Transverse colon (tissue), 4 donors: ENCODE measurements at places on chromosomes 11 and 22. TPM values are rescaled to one million over a fixed set of nuclear protein-coding genes. Genes with fewer than 3 reads are reported as not detected.

GRCh38 chr11:78022397-78023396 is at the start of gene KCTD14:
Gene KCTD14, minus strand, starts transcription at chr11:78023276. Its CDS starts 27 bp downstream, at chr11:78023249.
- no peaks in the 10 kb centered on the region for H3K27me3 ChIP-seq
- H3K4me3 ChIP-seq, result peak within 1 kb of the TSS; percentile 37
- H3K36me3 ChIP-seq, result no peaks in the 10 kb centered on the region
- DNase-seq, result peak; percentile 69
- peaks cover 3% of the 10 kb centered on the region for H3K4me1 ChIP-seq

- no peaks in the 10 kb centered on the region for H3K27me3 ChIP-seq
- H3K4me3 ChIP-seq, result no peak overlapping the region
- peak overlapping the region; percentile 75 for H3K27ac ChIP-seq
Measured at GRCh38 chr11:47998733-47999359, 18.5 kb downstream of the PTPRJ start.

C11orf91 gene
- total RNA-seq, result not detected

KCNE3 gene
- 14.9 TPM for total RNA-seq

- peak within 1 kb of the TSS; percentile 84 for H3K27ac ChIP-seq
- peaks cover 52% of the 10 kb centered on the region for H3K4me1 ChIP-seq
- peak within 1 kb of the TSS; percentile 42 for H3K4me3 ChIP-seq
- H3K36me3 ChIP-seq, result no peaks in the 10 kb centered on the region
- peaks cover 57% of the 10 kb centered on the region for H3K27me3 ChIP-seq
Measured at GRCh38 chr11:124762105-124762623, at the start of gene ESAM. Gene ESAM, minus strand, starts transcription at chr11:124762290. Its CDS starts 136 bp downstream, at chr11:124762154.

DNA sequence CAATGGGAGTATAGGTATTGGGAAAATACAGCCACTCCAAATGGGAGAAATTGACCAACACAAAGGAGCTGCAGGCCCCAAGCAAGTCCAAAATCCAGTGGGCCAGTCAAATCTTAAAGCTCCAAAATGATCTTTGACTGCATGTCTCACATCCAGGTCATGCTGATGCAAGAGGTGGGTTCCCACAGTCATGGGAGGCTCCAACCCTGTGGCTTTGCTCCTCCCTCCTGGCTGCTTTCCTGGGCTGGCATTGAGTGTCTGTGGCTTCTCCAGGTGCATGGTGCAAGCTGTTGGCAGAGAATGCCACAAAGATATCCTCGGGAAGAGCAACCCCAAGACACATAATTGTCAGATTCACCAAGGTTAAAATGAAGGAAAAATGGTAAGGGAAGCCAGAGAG is 80.8 kb downstream of the IGLL5 start:
- no peaks in the 10 kb centered on the region for H3K36me3 ChIP-seq
- no peak overlapping the region for H3K4me3 ChIP-seq
- H3K4me1 ChIP-seq, result no peaks in the 10 kb centered on the region
- DNase-seq, result no peak
- H3K27ac ChIP-seq, result no peak overlapping the region
- peaks cover 51% of the 10 kb centered on the region for H3K27me3 ChIP-seq

RTN4RL2 gene
- not detected for total RNA-seq

GRCh38 chr22:39789788-39790187 is 103.8 kb downstream of the ENTHD1 start:
- no peak overlapping the region for H3K4me3 ChIP-seq
- no peaks in the 10 kb centered on the region for H3K27me3 ChIP-seq
- no peaks in the 10 kb centered on the region for H3K36me3 ChIP-seq
- peak overlapping the region; percentile 62 for H3K27ac ChIP-seq

SLC25A18 gene
- total RNA-seq, result 1.9 TPM

- no peaks in the 10 kb centered on the region for H3K4me1 ChIP-seq
- H3K27ac ChIP-seq, result no peak overlapping the region
- no peaks in the 10 kb centered on the region for H3K27me3 ChIP-seq
- H3K4me3 ChIP-seq, result no peak overlapping the region
- H3K36me3 ChIP-seq, result no peaks in the 10 kb centered on the region
Measured at GRCh38 chr11:115439385-115439784, 64.8 kb downstream of the CADM1 start.

KRTAP5-7 gene
- total RNA-seq, result not detected

SMDT1 gene
- total RNA-seq, result 19.2 TPM

GRCh38 chr11:110123003-110123402 is 29.8 kb downstream of the ZC3H12C start:
- DNase-seq, result no peak
- no peaks in the 10 kb centered on the region for H3K27me3 ChIP-seq
- no peaks in the 10 kb centered on the region for H3K4me1 ChIP-seq

DNA sequence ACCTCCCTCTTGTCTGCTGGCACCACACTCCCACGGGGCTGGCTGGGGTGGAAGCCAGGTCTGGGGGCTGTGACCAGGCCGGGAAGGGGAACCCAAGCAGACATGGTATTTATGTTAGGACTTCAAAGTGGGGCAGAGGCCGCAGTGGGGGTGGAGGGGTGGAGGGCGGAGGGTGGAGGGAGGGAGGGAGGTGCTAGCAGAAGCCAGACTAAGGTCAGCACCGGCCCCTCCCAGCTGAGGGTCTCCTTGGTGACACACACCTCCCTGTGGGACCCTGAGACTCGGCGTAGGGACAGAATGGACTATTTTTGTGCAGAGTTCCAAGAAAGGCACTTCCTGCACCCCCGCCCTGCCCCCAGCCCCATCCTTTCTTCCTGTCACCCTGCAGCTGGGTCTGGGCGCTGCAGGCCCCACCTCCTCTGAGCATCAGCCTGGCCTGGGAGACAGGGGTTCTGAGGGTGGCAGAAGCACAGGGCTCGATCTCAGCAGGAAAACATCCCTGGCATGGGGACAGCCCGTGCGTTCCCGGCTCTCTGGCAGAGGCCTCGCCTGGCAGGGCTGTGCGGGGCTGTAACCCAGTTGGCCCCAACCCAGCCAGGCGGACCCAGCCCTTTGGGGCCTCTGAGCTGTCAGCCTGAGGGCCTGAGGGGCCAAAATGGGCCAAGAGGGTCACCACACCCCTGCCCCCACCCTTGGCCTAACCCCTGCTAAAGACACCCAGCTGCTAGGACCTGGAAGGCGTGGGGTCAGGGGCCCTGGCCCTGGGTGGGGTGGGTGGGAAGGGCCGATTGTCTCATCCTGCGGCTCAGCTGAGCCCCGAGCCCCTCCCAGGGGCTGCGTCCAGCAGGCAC is 9.6 kb upstream of the CD248 start:
- H3K27ac ChIP-seq, result peak overlapping the region; percentile 65
- no peak for DNase-seq
- no peaks in the 10 kb centered on the region for H3K27me3 ChIP-seq
- no peak overlapping the region for H3K4me3 ChIP-seq

- H3K27me3 ChIP-seq, result no peaks in the 10 kb centered on the region
- no peak for DNase-seq
- H3K4me1 ChIP-seq, result peaks cover 16% of the 10 kb centered on the region
- H3K36me3 ChIP-seq, result no peaks in the 10 kb centered on the region
- H3K27ac ChIP-seq, result no peak overlapping the region
- H3K4me3 ChIP-seq, result no peak overlapping the region
Measured at GRCh38 chr11:114447892-114448291, 8.6 kb downstream of the REXO2 start.

- no peaks in the 10 kb centered on the region for H3K27me3 ChIP-seq
- H3K27ac ChIP-seq, result no peak overlapping the region
Measured at GRCh38 chr11:109612496-109612895, 190.5 kb downstream of the C11orf87 start.

- H3K4me3 ChIP-seq, result no peak overlapping the region
- no peak overlapping the region for H3K27ac ChIP-seq
- H3K27me3 ChIP-seq, result no peaks in the 10 kb centered on the region
- H3K36me3 ChIP-seq, result no peaks in the 10 kb centered on the region
Measured at GRCh38 chr11:24855951-24856350, 359.1 kb downstream of the LUZP2 start.

DNA sequence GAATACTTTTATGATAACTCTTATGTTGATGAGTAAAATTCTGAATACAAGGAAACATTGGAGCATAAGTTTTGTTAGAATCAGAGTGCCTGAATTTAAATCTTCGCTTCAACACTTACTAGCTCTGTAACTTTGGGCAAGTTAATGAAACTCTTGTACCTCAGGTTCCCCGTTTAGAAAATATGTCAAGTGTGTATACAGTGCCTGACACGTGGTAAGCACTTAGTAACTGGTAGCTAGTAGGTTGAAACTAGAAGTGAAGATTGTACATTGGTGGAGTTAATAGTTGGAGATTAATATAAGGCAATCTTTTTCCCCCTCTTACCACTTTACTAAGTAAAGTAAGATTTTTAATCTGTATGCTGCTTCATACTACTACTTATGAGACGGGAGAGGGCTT is 24.8 kb upstream of the NAT10 start:
- no peak overlapping the region for H3K4me3 ChIP-seq
- H3K4me1 ChIP-seq, result no peaks in the 10 kb centered on the region
- H3K36me3 ChIP-seq, result peaks cover 4% of the 10 kb centered on the region
- no peak for DNase-seq

WBP2NL gene
- total RNA-seq, result 3.5 TPM

SLC22A9 gene
- total RNA-seq, result not detected

- no peaks in the 10 kb centered on the region for H3K27me3 ChIP-seq
- H3K4me1 ChIP-seq, result peaks cover 11% of the 10 kb centered on the region
- DNase-seq, result no peak
- H3K36me3 ChIP-seq, result no peaks in the 10 kb centered on the region
- peak overlapping the region; percentile 52 for H3K27ac ChIP-seq
Measured at GRCh38 chr22:45224988-45225731, 15.5 kb downstream of the KIAA0930 start.

DNA sequence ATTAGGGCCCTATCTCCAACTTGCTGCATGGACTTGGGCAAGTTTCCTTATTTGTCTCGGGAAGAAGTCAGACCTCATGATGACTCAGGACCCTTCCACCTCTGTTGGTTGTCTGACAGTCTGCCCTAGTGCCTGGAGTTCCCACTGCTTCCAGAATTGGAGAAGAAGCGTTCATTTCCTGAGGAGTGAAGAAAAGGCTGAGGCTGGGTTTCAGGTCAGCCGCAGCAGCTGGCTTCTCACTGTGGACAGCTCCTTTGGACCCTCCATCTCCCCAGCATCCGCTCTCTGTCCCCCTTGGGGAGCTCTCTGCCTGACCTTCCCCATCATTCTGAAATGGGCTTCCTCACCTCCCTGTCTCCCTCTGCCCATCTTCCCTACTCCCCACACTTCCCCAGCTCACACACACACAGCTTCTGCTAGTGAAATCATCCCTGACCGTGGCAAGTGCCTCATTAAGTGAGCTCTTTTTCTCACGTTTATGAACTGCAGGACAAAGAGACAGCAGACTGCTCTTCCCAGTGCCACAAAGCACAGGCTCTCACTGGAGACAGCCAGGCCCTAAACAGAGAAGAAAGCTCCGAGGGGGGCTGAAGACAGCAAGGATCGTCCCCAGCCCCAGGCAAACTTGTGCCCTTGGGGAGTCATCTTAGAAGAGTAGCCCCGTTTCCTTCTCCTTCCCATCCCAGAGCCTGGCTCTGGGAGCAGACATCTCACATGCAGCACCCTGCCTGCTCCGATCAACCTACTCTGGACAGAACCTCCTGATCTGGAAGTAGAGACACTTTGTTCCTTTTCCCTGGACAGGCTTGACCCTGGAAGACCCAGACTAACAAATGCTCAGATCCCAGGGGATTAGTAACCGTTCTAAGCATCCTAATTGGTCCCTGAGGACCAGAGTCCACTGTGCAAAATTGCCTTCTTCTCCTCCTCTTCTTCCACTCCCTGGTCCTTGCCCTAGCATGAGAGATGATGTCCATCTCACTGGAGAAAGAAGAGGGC is 157.9 kb downstream of the FEZ1 start:
- H3K4me3 ChIP-seq, result no peak overlapping the region
- H3K27ac ChIP-seq, result peak overlapping the region; percentile 24
- no peaks in the 10 kb centered on the region for H3K27me3 ChIP-seq
- H3K4me1 ChIP-seq, result no peaks in the 10 kb centered on the region

- H3K4me3 ChIP-seq, result no peak overlapping the region
- H3K27me3 ChIP-seq, result no peaks in the 10 kb centered on the region
Measured at GRCh38 chr22:47281126-47282106, 519.0 kb downstream of the TBC1D22A start.

- H3K4me1 ChIP-seq, result no peaks in the 10 kb centered on the region
- H3K27me3 ChIP-seq, result peaks cover 59% of the 10 kb centered on the region
- H3K27ac ChIP-seq, result no peak overlapping the region
Measured at GRCh38 chr11:126502982-126503381, 147.5 kb downstream of the ST3GAL4 start.

DNA sequence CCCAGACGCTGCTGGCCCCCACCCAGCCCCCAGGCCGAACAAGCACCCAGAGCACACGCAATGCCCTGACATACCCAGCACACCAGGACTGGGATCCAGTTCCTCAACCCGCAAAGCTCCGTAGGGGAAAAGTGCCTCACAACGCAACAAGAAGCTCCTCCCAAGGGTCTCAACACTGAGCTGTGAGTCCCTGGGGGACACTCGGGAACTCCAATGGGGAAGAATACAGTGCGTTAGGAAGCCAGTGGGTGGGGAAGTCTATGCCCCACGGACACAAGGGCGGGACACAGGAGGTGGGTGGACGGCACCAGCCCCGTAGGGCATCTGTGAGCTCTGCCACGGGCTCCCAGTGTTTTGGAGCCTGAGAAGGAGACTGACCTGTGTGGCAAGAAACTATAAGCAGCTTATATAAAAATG is 1.6 kb downstream of the DEAF1 start:
- peak overlapping the region; percentile 14 for H3K27ac ChIP-seq
- H3K36me3 ChIP-seq, result no peaks in the 10 kb centered on the region
- peaks cover 32% of the 10 kb centered on the region for H3K4me1 ChIP-seq
- H3K27me3 ChIP-seq, result no peaks in the 10 kb centered on the region

KRTAP5-4 gene
- total RNA-seq, result not detected

ASCL2 gene
- total RNA-seq, result 3.0 TPM

- DNase-seq, result no peak
- no peaks in the 10 kb centered on the region for H3K4me1 ChIP-seq
- H3K4me3 ChIP-seq, result no peak overlapping the region
- H3K27me3 ChIP-seq, result no peaks in the 10 kb centered on the region
- H3K27ac ChIP-seq, result no peak overlapping the region
Measured at GRCh38 chr11:78504708-78505107, 70.0 kb downstream of the NARS2 start.

TMEM191C gene
- 15.0 TPM for total RNA-seq

DNA sequence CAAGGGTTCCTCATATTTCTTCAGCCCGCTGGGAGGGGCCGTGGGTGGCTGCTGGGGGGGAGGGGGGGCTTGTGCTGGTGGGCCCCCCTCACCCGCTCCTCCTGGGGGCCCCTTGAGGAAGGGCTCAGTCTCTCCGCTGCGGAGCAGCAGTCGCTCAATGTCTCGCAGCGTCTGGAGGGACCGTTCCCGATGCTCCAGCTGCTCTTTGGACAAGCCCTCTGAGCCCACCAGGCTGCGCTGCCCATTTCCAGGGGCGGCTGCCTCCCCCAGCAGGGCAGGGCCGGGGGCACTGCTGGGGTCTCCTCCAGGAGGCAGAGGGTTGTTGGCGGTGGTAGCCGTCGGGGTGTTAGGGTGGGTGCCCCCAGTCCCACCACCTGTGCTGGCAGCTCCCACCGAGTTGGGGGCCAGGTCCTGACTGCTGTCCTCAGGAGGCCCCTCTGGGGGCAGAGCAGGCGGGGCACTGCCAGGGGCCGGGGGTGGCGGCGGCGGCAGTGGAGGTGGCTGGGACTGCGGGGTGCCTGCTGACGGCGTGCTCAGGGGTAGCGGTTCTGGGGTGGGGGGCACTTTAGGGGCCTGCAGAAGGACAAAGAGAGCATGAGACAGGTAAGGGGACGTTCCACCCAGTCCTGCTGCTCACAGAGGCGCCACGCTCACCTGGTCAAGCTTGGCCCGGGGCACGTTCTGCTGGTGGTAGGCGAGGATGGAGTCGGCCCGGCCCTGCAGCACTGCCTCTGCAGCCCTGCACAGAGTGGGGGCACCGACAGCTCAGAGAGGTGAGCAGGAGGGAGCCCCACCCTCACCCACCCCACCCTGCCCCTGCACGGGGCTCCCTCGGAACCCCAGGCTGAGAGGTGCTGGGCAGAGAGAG is 18.9 kb downstream of the CXCR5 start:
- H3K27ac ChIP-seq, result peak overlapping the region; percentile 17
- peaks cover 10% of the 10 kb centered on the region for H3K4me1 ChIP-seq
- H3K27me3 ChIP-seq, result no peaks in the 10 kb centered on the region
- DNase-seq, result no peak
- H3K4me3 ChIP-seq, result no peak overlapping the region
